Activated CD4-positive, alpha-beta memory T cell treated with anti-CD3 and anti-CD28 coated beads, Interleukin-2, amount 10 ng/mL, durations not matched to agents 7 days and 5 days (primary cell): ENCODE measurements at places on chromosomes 4 and X. TPM values are rescaled to one million over a fixed set of nuclear protein-coding genes. Genes with fewer than 3 reads are reported as not detected.

GRCh38 chrX:100381619-100382018, 28.5 kb downstream of the PCDH19 start:
- no peak for DNase-seq

- no peak for DNase-seq
Observed at GRCh38 chr4:128452415-128452814, 164.8 kb upstream of the PGRMC2 start.

- DNase-seq = no peak
Observed at GRCh38 chr4:156971165-156971675, 379 bp downstream of the PDGFC start.

DNA sequence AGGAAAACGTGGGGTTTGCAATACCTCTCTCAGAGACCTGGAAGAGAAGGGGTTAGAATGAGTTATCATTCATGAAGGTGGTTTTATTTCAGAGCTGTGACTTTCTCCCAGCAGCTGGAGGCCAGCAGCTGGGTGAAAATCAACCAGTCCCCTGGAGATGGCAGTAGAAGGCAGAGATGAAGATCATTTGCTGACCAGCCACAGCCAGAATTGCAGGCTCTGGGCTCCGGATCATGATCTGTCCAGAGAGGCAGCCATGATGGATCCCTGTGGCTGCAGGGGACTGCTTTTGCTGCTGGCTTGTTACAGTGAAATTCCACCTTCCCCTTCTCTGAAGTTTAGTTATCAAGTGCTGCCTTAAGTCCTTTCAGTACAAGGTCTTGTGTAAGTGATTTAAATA, 46.9 kb upstream of the TAB3 start:
- no peak for DNase-seq

GRCh38 chrX:134258202-134258601, 21.2 kb downstream of the CCDC160 start:
- DNase-seq = no peak

- no peak for DNase-seq
Observed at GRCh38 chr4:53101191-53101581, 239.1 kb downstream of the RASL11B start.

DNA sequence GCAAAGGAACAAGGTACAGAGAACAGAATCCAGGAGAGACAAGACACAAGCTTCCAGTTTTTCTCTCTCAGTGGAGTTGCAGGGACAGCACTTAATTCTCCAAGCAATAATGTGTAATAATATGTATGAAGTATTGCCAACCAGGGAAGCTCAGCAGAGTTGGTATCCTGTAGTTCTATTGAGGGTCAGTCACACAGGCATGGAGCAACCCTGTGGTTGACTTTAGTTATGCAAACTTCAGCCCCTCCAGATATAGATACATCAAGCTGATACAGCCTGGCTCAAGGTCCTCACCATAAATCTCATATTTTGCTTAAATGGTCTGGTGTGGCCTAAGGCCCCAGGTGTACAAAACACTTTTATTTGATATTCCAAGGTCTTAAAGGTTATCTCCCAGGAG, 248.6 kb upstream of the EPHA5 start:
- DNase-seq = no peak

Gene TCEAL2
- total RNA-seq = not detected

Gene IRAK1
- 118 TPM for total RNA-seq

- no peak for DNase-seq
Observed at GRCh38 chrX:103878466-103879122, 46.5 kb upstream of the RAB9B start.

- DNase-seq = no peak
Observed at GRCh38 chr4:80014531-80014930, 58.5 kb downstream of the ANTXR2 start.

DNA sequence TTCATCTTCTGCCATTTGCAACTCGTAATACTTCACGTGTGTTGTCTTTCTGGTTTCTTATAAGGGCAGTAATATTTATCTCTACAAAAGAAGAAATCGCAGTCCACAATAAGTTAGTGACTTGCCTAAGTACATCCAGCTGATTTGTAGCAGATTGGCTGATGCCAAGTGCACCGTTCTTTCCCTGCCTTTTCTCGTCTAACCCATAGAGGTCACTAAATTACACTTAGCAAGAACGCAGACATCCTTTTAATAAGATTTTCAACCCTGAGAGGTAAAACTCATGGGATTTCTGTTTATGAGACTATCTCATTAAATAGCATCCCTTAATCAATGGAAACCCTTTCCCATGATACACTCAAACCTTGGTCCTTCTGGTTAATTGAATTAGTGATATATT, 408.6 kb upstream of the ACTRT1 start:
- no peak for DNase-seq

DNA sequence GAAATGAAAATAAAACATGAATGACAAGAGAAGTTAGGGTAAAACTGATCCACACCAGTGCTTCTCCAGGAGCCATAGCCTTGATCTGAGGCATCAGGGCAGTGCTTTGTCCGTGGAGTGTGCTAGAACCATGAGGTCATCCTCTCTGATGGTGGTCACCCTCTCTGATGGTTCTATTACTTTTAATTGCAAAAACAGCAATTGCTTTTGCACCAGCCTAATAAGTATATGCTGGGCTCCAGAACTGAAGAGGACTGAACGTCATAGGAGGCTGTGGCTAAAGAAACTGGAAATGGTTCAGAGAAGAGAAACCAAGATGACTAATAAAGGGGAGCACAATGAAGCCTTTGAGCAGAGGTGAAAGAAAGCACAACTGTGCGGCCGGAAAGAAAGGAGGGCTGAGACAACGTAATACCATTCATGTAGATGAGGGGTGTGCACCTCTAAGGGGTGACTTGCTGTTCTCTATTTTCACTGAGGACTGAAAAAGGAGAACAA, 17.0 kb upstream of the TMEM154 start:
- peak; percentile 83 for DNase-seq

- no peak for DNase-seq
Observed at GRCh38 chr4:170090352-170091052, 746 bp upstream of the AADAT start.

DNA sequence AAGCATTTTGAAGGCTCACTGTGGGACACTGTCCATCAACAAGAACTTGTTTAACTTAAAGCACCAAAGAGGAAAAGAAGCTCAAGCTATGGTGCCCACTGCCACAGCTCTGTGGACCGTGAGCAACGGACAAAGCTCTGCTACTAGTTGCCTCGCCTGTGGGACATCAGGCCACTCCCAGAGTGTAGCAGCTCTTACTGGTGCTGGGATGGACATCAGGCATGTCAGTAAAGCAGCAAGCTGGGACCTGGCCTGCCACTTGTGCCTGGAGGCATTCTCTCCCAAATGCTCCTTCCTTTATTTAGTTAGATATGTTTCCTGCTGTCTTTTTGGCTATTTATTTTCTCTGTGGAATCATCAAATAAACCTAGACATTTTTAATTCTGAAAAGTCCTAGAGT, 46.7 kb downstream of the TMEM154 start:
- no peak for DNase-seq

DNA sequence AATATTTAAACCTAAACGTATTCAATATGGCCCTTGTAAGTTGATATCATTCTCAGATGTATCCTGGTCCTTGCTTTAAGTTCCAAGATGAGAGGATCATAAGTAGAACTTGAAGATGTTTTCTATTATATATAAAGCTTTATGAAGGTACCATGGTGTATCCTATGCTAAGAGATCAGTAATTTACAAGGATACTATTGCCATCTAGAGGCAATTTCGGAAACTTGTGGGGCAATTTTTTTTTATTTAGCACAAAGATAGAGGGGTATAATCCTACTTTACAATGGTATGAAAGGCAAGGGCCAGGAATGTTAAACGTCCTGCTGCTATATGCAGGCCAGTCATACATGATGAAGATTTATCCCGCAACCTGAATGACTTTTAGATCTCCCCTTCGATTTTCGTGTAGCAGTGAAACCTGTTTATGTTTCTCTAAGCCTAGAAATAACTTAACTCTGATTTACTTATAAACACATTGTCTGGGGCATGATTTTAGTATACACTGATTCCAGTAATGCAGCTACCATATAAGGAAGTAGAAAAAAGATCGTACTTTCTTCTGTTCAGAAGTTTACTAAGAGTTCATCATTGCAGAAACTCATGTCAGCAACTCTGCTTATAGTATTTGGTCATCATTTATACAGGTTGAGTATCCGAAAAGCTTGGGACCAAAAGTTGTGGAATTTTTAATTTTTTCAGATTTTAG, 2.6 kb downstream of the SLC25A31 start:
- no peak for DNase-seq

DNA sequence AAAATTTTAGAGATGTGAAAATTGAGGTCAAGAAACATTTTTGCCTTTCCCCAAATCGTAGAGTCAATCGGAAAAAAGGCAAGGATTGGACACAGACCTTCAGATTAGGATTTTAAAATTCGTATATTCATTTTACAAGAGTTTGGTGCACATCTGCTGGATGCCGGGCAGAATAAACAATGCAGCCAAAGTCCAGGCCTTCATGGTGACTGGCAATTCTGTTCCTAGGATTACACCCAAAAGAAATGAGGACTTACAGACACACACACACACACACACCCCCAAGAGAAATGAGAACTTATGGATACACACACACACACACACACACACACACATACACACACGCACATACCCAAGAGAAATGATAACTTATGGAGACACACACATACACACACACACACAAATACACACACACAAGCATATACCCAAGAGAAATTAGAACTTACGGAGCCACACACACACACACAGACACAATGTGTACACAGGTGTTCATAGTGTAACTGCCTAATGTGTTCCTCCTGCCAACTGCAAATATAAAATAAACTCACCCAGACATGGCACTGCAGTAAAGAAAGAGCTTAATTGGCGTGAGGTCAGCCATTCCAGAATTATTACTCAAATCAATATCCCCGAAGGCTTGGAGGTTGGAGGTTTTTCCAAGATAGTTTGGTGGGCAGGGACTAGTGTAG, 165.7 kb upstream of the STS start:
- no peak for DNase-seq

DNA sequence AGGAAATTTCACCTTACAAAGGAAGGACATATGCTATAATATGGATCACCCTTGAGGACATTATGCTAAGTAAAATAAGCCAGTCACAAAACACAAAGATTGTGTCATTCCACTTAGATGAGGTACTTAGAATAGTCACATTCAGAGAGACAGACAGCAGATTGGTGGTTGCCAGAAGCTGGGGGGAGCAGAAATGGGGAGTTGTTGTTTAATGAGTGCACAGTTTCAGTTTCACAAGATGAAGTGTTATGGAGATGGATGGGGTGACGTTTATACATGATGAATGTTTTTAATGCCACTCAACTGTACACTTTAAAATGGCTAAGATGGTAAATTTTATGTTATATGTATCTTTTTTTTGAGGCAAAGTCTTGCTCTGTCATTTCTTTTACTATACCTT, 14.8 kb upstream of the SPON2 start:
- DNase-seq = peak; percentile 58

- DNase-seq = peak; percentile 88
Observed at GRCh38 chrX:130082244-130083106, 27.8 kb downstream of the ELF4 start.

DNA sequence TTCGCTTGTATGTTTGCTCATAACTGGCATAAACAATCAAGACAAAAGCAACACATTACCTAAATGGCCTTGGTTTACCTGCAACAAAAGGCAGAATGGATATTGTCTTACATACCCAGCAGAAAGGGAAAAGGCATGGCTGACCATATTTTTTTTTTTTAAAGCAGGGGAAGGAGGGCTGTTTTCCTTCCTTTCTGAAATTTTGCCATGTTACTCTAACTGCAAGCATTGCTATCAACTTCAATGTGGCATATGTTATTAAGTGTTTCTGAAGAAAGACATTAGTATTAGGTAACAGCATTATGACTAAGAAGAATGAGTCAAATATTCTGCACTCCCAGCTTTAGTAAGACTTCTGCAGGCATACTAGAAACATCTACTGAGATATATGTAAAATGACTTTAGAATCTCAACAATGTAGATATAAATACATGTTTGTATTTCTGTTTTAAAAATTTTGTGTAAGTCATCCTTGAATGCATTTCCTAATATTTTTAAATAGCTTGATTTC, 512.6 kb upstream of the FAM241A start:
- no peak for DNase-seq

Gene HOPX
- 215 TPM for total RNA-seq

- no peak for DNase-seq
Observed at GRCh38 chrX:120514236-120514635, 45.1 kb upstream of the LAMP2 start.

DNA sequence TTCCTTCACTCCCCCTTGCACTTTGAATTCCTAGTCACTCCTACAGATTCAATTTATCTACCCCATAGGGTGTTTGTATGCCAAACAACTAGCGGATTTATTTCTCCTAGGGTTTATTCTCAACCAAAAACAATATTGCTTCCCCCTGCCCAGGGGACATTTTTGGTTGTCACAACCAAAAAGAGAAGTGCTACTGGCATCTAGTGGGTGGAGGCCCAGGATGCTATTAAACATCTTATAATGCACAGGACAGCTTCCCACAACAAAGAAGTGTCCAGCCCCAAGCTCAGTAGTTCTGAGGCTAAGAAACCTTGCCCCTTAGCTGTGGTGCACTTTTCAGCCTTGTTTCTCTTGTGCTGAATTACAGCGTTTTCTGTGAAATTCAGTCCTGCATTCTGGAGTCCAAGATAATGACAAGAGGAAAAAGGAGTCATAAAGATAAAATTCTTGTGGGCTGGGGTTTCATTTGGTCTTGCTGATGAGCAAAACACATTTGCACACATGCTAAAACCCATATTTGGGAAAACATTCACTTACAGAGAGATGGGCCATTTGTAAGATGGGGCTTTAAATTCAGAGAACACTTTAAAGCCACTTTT, 11.2 kb upstream of the SYTL4 start:
- DNase-seq = no peak

Gene UBQLN2
- 48.7 TPM for total RNA-seq

DNA sequence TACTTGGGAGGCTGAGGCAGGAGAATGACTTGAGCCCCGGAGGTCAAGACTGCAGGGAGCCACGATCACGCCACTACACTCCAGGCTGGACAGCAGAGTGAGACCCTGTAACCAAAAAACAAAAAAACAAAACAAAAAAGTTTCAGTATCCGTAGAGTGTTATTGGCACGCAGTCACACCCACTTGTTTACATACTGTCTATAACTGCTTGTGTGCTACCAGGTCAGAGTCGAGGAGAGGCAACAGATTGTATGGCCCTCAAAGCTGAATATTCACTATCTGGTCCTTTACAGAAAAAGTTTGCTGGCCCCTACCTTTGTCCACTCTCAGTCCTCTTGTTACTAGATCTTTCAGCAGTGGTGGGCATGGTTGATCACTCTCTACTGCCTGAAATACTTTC, 8.2 kb upstream of the CD99L2 start:
- no peak for DNase-seq

DNA sequence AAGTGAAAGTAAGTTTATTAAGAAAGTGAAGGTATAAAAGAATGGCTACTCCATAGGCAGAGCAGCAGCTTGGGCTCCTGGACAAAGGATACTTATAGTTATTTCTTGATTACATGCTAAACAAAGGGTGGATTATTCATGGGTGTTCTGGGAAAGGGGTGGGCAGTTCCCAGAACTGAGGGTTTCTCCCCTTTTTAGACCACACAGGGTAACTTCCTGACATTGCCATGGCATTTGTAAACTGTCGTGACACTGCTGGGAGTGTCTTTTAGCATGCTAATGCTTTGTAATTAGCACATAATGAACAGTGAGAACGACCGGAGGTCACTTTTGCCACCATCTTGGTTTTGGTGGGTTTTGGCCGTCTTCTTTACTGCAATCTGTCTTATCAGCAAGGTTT, 557.6 kb downstream of the SPRY1 start:
- DNase-seq = no peak

Gene F8A2
- total RNA-seq = not detected

GRCh38 chrX:41781500-41781899, 57.5 kb downstream of the GPR82 start:
- no peak for DNase-seq

- no peak for DNase-seq
Observed at GRCh38 chr4:121594796-121595526, 101.8 kb downstream of the ANXA5 start.
